Left cardiac atrium (tissue), 4 donors: ENCODE measurements at places on chromosomes 7 and 10.
A peak's percentile ranks its signal among the peaks of the same experiment; 100 is the strongest.

- DNase-seq, result no peak
Measured at GRCh38 chr10:61391281-61391680, 61.9 kb downstream of the TMEM26 start.

- DNase-seq, result no peak
Measured at GRCh38 chr7:21064698-21065648, 278.3 kb upstream of the SP8 start.

GRCh38 chr10:104479906-104480593 is 126.4 kb downstream of the CFAP58 start:
- peak; percentile 28 for DNase-seq

DNA sequence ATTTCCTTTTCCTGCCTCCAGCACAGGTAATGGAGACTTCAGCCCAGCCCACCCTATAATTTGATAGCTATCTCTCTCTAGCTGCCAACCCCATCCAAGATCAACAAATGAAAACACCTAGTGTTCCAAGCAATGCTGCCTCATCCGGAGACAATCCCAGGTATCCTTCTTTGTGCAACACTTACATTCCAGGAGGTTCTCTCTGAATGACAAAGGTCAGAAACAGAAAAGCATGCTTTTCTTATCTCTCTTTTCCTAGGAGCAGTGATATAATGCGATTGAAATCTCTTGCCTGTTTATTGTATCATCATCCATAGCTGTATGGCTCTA is 699.3 kb downstream of the INHBA start:
- DNase-seq, result no peak

DNA sequence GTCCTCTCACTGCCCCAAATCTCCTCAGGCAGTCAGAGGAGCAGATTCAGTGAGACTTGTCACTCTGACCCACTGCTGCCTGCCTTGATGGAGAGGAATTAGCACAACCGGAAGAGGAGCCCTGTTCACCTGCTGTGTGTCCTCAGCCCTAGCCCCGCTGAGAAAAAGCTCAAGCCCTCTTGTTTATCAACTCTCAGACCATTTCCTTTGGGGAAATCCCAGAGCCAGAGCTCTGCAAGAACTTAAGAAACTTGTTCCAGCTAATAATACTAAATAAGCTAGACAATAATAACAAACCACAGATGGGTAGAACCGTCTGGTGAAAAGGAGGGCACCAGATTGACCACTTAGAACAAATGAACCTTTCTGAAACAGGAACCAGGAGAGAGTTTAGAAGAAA is 37.7 kb upstream of the ITGB1 start:
- DNase-seq, result no peak

- peak; percentile 57 for DNase-seq
Measured at GRCh38 chr10:69479240-69480067, 28.2 kb downstream of the TSPAN15 start.

- no peak for DNase-seq
Measured at GRCh38 chr7:22697876-22698606, 29.0 kb upstream of the IL6 start.

DNA sequence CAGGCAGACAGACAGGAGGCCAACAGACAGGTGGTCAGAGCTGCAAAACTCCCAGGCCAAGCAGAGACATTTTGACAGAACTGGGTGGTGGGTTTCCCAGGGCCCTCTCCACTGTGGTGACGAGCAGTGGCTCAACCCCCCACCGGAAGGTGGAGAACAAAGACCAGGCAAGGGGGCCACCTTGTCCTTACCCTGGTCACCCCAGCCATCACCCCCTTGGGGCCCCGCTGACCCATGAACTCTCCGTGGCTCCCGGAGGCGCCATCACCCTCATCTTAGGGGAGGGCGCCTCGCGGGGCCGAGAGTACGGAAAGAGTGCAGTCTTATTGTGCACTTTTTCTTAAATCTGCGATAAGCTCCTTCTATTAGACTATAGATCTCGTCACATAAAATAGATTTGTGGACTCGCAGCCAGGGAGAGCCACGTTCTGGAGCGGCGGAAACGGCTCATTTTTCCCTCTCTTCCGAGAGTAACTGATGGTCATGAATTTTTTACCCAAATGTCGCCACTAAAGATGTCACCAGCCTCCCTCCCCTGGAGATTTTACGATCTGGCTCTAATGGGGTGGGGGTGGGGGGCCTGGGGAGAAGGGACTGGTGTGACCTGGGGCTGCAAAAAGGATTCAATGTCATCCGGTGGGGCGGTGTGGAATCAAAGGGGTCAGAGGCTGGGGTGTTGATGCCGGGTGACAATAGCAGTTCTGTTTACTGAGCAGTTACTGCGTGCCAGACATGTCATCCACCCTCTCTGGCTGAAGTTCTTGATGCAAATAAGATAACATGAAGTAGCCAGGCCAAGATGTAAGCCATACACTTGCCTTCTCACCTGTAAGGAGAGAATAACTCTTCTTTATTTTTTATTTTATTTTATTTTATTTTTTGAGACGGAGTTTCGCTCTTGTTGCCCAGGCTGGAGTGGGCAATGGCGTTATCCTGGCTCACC is 71.1 kb upstream of the MYL10 start:
- DNase-seq, result no peak

DNA sequence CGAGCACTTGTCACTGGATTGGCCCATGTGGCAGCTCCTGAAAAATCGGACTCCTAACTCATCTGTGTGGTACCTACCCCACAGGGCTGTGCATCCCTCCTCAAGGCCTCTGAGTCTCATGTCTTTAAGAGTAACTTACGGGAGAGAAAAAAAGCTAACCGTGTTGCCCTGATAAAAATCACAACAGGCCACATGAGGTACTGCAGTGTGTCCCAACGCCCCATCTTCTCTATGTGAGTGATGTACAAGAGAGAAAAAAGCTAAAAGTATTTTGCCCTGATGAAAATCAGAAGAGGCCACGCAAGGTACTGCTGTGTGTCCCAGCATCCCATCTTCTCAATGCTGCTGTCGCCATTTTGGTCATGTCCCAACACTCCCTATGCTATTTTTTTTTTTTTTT is 41.2 kb upstream of the ADRB1 start:
- DNase-seq, result no peak

DNA sequence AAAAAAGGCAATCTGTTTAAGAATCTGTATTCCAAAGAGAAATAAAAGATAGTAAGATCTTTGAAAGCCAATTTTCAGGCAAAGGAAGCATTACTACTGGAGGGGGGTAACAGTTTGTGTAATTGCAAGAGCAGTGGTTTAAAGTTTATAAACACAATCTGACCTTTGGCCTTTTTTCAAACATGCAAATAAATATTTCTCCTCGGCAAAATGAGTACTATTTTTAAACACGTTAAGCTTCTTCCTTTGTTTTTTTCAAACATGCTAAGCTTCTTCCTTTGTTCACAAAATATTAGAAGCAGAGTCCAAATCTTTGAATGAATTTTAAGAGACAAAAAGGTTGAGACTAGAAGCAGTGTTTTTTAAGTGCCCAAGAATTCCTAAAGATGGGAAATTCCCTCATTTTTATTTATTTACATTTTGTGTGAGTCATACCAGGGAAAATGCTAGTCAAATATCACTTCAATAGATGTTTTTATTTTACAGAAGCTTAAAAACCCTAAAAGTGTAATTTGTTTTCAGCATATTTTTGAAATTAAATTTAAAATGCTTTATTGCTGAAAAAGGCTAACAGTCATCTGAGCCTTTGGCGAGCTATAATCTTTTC is 229.3 kb downstream of the GPR37 start:
- no peak for DNase-seq

DNA sequence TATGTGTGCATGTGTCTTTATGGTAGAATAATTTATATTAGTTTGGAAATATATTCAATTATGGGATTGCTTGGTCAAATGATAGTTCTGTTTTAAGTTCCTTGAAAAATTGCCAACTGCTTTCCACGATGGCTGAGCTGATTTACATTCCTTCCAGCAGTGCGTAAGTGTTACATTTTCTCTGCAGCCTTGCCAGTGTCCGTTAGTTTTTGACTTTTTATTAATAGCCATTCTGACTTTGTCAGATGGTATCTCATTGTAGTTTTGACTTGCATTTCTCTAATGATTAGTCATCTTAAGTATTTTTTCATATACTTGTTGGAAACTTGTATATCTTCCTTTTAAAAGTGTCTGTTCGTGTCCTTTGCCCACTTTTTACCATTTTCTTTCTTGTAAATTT is 434.2 kb upstream of the POT1 start:
- DNase-seq, result no peak

- DNase-seq, result no peak
Measured at GRCh38 chr7:153503093-153503492, 549.1 kb upstream of the DPP6 start.

DNA sequence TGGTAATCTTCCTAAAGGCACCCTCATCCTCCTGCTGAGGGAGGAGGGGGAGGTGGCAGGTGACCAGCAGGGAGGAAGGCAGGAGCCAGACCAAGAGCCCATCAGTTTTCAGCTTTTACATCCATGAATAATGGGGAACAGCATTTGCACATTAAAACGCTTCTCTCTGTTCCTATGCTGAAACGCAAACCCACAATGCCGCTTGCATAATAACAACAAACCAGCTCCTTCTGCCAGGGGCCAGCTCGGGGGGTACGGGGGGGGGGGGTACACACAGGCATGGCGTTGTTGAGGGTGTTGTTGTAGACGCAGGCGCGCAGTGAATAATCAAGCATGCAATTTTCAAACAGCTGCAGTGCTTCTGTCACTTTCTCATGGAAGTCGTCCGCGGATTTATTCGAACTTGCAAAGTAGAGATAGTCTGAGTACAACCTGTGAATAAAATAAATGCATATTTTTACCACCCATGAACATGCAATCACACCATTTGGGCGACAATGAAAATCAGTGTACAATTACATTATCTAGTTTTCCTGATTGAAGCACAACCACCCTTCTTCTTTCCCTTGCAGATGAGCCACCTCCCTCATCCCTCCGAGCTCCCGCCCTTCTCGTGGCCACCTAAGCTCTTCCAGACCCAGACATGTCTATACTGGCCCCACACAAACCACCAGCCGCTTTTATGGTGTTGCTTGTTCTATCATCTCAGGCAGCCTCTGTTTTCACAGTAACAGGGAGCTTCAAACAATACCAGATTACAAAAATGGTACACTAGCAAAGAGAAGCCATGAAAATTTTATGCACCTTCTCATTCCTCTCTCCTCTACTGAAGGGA is 72.2 kb downstream of the CHST15 start:
- no peak for DNase-seq

- no peak for DNase-seq
Measured at GRCh38 chr10:88592906-88593305, 6.3 kb downstream of the LIPJ start.

DNA sequence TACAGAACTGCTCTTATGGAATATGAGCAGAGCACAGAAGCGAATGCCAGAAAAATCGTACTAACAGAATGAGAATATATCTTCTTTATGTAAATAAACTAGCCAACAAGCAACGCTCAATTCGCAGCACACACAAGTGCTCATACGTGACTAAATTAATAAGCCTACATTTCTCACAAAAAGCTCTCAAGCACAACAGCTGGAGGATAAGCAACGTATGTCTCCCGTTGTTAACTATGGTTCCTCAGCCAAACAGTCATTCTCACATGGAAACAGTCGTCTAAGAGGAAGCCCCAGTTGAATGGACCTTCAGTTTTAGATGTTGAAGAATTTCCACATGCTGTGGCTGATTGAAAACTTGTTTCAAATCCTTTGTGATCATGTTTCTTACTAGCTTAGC is 110.4 kb downstream of the PKD1L1 start:
- no peak for DNase-seq

- DNase-seq, result no peak
Measured at GRCh38 chr7:17407229-17407628, 108.8 kb downstream of the AHR start.

- DNase-seq, result no peak
Measured at GRCh38 chr7:139620676-139621344, 97.3 kb downstream of the CLEC2L start.

DNA sequence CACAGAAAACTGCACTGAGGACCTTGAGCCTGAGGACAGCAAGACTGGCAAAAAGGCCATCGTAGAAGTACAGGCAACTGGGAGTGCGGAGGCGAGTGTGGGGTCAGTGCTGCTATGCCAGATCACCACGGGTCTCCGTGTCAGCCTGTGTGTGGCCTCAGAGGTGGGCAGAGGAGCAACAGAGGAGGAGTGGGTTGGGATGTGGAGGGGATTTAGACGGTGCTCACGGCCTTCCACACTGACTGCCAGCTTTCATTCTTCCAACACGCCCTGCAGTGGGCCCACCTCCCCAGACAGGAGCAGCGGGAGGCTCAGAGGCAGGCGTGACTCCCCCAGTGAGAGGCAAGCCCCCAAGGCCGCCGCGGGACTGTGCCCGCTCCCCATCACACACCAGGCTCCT is 17.0 kb upstream of the ZMIZ1 start:
- DNase-seq, result peak; percentile 5

DNA sequence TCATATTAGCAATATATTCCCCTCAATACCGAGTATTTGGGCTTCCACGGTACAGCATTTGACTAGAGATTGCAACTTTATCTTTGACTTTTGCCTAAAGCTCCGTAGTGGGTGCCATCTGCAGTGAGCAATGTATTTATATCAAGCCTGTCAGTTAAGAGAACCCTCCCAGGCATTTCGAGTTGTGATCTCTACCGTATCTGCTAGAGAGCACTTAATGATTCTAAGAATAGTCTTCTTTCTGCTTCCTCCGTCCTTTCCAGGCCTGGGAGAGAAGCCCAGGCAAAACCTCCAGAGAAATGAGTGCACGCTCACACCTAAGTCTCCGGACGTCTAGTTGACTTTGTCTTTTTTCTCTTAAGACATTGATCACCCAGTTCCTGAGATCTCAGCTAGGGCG is 210.6 kb downstream of the KLF6 start:
- DNase-seq, result no peak

GRCh38 chr7:144821067-144821466 is 14.8 kb downstream of the TPK1 start:
- DNase-seq, result no peak

GRCh38 chr10:132390170-132390920 is 6.7 kb upstream of the PWWP2B start:
- no peak for DNase-seq

DNA sequence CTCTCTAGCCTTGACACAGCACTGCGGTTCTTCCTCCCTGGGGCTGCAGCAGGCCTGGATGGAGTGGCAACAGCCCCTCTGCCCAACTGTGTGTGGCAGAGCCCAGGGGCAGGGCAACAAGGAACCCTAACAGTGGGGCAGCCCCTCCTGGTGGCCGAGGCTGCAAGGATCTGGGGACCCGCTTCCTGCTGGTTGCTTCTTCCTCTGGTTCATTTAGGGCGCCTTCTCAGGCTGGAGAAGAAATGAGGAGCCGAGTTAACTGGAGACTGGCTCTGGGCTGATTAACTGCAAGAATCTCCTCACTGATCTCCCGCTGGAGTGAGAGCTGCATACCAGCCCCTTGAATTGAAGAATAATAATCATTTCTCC is 80.1 kb upstream of the EMX2 start:
- DNase-seq, result no peak

GRCh38 chr10:101441541-101442455 is 87.8 kb downstream of the BTRC start:
- no peak for DNase-seq

DNA sequence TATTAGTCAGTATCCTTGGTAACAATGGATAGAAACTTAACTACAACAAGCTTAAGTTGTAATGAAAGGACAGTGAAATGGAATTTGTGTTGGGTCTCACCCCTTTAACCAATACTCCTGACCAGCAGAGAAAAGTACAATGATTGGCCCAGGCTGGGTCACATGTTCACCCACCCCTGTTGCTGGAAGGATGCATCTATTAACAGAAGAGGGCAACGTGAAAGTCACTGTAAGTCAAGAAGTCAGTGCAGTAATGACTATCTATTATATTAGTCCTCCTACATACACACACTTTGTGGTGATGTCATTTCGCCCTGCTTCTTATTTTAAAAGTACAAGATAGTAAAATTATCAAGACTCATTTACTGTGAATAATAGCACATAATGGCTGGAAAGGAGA is 16.2 kb downstream of the PNLIPRP2 start:
- no peak for DNase-seq
